Thyroid gland (tissue), 4 donors: ENCODE measurements at places on chromosomes 13 and 19. TPM values are rescaled to one million over a fixed set of nuclear protein-coding genes. Genes with fewer than 3 reads are reported as not detected.

DNA sequence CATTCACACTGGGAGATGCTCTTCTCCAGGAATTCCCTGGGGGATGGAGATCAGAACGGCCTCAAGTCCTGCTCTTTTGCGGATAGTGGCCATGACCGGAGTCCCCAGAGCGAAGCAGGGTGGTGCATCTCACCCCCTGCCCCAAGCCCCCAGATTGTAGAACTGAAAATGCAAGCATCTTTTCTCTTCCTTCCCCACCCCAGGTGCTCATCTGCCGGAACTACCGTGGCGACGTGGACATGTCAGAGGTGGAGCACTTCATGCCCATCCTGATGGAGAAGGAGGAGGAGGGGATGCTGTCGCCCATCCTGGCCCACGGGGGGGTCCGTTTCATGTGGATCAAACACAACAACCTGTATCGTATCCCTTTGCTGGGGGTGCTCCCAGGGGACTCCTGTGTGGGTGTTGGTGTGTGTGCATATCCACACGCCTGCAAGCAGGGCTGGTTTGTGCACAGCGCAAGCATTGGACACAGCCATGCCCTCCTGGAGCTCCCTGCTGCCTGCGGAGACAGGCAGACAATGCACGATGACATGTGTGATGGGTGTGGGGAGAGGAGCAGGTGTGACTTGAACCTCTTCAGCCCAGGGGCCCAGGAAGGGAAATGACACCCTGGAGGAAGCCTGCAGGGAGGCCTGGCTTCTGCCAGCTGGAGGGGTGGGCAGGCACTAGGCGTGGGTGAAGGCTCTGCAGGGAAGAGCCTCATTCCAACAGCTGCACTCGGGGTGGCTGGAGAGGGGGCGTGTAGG is 5.7 kb downstream of the AP1M1 start:
- H3K4me1 ChIP-seq = peaks cover 7% of the 10 kb centered on the region
- H3K36me3 ChIP-seq = peaks cover 26% of the 10 kb centered on the region
- H3K27ac ChIP-seq = no peak overlapping the region

DNA sequence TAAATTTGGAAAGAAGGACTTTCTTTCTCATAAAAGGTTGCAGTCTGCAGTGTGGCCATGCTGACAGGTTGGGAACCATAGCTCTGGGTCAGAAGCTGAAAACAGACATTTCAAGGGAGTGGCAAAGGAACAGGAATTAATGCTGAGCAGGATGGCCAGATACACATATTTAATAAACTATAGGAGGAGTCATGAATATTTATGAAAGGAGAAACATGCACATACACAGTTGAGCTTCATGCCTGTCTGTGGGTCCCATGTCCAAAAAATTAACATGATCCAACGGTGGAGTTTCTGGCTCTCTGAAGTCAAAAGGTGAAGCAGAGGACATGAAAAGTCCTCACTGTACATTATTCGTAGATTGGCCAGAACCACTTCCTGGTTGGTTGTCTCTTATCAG is 2556.0 kb downstream of the PCDH9 start:
- H3K36me3 ChIP-seq = no peaks in the 10 kb centered on the region
- no peak overlapping the region for H3K4me3 ChIP-seq
- DNase-seq = no peak

DNA sequence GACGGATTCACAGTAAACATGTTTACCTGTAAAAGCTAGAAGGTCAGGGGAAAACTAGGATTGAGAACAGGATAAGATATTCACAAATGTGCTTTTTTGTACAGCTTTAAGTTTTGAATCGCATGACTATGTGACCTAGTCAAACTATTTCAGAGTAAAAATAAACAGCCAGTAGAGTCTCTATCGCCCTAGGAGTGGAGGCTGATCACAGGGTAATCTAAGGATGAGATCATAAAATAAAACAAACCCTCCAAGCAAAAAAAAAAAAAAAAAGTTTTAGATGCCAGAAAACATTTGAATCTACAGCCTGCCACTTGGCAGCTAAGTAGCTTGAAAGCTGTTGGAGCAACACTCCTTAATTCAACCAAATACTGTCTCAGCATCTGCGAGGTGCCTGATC is 26.8 kb downstream of the ZNF350 start:
- no peak overlapping the region for H3K27ac ChIP-seq
- peaks cover 5% of the 10 kb centered on the region for H3K4me1 ChIP-seq
- no peak overlapping the region for H3K4me3 ChIP-seq
- H3K27me3 ChIP-seq = no peaks in the 10 kb centered on the region

GRCh38 chr19:42433503-42434260 is 6.5 kb upstream of the LIPE start:
- no peaks in the 10 kb centered on the region for H3K4me1 ChIP-seq
- H3K27ac ChIP-seq = peak overlapping the region; percentile 24
- H3K4me3 ChIP-seq = no peak overlapping the region
- peak; percentile 75 for DNase-seq
- no peaks in the 10 kb centered on the region for H3K27me3 ChIP-seq

- no peak overlapping the region for H3K4me3 ChIP-seq
- DNase-seq = no peak
- no peaks in the 10 kb centered on the region for H3K36me3 ChIP-seq
- H3K27me3 ChIP-seq = no peaks in the 10 kb centered on the region
- H3K4me1 ChIP-seq = no peaks in the 10 kb centered on the region
- no peak overlapping the region for H3K27ac ChIP-seq
Measured at GRCh38 chr19:38351865-38352395, 16.3 kb downstream of the CATSPERG start.

- no peaks in the 10 kb centered on the region for H3K27me3 ChIP-seq
- no peak overlapping the region for H3K27ac ChIP-seq
- no peaks in the 10 kb centered on the region for H3K36me3 ChIP-seq
Measured at GRCh38 chr13:107275945-107276614, 708.1 kb upstream of the ARGLU1 start.

GRCh38 chr13:50334115-50334778 is 319.0 kb downstream of the KCNRG start:
- H3K4me1 ChIP-seq = peaks cover 8% of the 10 kb centered on the region
- no peak overlapping the region for H3K27ac ChIP-seq
- no peak overlapping the region for H3K4me3 ChIP-seq
- no peak for DNase-seq

- H3K27me3 ChIP-seq = no peaks in the 10 kb centered on the region
- H3K4me1 ChIP-seq = no peaks in the 10 kb centered on the region
- H3K4me3 ChIP-seq = no peak overlapping the region
- no peak for DNase-seq
- no peak overlapping the region for H3K27ac ChIP-seq
Measured at GRCh38 chr13:61024046-61024445, 391.6 kb downstream of the PCDH20 start.

DNA sequence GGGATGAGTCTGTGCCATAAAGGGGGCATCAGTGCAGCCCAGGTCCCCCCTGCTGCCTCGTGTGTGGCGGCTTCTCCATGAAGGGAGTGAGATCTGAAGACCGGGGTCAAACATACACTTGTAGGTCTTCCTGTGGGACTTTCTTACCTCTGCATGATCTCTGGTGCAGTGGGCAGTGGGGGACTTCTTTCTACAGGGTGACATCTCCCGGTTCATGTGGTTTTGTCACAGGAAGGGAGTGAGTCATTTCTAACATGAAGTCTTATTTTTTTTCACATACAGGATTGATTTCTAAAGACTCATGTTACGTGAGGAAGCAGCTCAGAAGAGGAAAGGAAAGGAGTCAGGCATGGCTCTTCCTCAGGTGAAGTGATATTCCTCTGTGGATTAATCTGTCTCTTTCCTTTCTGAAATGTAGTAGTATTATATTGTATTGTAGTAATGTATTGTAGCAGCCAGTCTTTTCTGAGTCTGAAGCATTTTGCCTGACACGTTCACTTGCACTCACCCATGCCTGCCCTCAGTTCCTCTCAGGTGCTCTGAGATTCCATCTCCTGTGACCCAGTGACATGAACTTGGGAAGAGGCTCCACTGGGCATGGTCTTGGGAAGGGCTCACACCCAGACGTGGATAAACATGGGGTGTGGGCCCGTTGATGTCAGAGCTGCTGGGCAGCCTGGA is 15.7 kb downstream of the ZNF808 start:
- H3K27ac ChIP-seq = no peak overlapping the region
- peaks cover 3% of the 10 kb centered on the region for H3K4me1 ChIP-seq
- H3K27me3 ChIP-seq = no peaks in the 10 kb centered on the region
- DNase-seq = no peak

GRCh38 chr19:17423429-17424208 is 3.8 kb downstream of the MVB12A start:
- no peak overlapping the region for H3K4me3 ChIP-seq
- H3K36me3 ChIP-seq = no peaks in the 10 kb centered on the region
- H3K4me1 ChIP-seq = peaks cover 11% of the 10 kb centered on the region
- H3K27me3 ChIP-seq = no peaks in the 10 kb centered on the region
- H3K27ac ChIP-seq = no peak overlapping the region
- no peak for DNase-seq

- no peaks in the 10 kb centered on the region for H3K4me1 ChIP-seq
- no peak for DNase-seq
- no peaks in the 10 kb centered on the region for H3K27me3 ChIP-seq
- no peak overlapping the region for H3K4me3 ChIP-seq
- H3K27ac ChIP-seq = no peak overlapping the region
Measured at GRCh38 chr13:80572308-80572922, 231.5 kb upstream of the SPRY2 start.

GRCh38 chr13:97133955-97134354 is 88.2 kb upstream of the MBNL2 start:
- no peak overlapping the region for H3K27ac ChIP-seq
- no peaks in the 10 kb centered on the region for H3K27me3 ChIP-seq
- no peaks in the 10 kb centered on the region for H3K36me3 ChIP-seq
- H3K4me3 ChIP-seq = no peak overlapping the region
- no peaks in the 10 kb centered on the region for H3K4me1 ChIP-seq
- no peak for DNase-seq

DNA sequence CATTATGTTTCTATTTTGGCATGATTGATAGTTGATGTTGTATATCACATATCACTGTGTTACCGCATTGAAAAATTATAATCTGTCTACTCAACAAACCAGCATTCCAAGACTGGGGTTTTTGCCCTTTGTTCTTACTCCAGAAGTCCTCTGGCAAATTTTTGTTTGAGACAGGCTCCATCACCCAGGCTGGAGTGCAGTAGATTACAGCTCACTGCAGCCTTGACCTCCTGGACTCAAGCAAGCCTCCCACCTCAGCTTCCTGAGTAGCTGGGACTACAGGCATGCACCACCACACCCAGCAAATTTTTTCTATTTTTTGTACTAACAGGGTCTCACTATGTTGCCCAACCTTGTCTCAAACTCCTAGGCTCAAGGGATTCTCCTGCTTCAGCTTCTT is 741.0 kb downstream of the PCDH9 start:
- no peak overlapping the region for H3K27ac ChIP-seq
- no peak overlapping the region for H3K4me3 ChIP-seq
- DNase-seq = no peak
- no peaks in the 10 kb centered on the region for H3K36me3 ChIP-seq
- no peaks in the 10 kb centered on the region for H3K27me3 ChIP-seq

DNA sequence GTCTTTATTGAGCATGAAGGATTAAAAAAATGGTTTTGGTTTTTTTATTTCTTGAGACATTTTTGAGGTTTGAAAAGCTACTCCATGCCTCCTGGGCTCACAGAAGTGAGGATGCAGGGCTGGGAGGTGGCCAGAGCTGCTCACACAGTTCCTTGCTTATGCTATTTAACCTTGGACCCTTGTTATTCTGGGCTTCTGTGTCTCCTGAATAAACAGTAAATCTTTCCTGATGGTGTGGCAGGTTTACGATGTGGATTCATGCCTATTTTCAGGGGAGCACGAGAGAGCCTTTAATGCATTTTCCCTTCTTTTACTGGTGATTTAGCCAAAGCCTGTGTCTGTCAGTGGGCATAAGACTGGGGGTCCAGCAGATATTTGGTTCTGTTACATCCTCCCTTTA is 34.3 kb upstream of the PCDH8 start:
- no peak overlapping the region for H3K27ac ChIP-seq
- no peak overlapping the region for H3K4me3 ChIP-seq
- no peak for DNase-seq
- no peaks in the 10 kb centered on the region for H3K36me3 ChIP-seq

- no peaks in the 10 kb centered on the region for H3K4me1 ChIP-seq
- H3K36me3 ChIP-seq = no peaks in the 10 kb centered on the region
- no peak overlapping the region for H3K27ac ChIP-seq
- no peaks in the 10 kb centered on the region for H3K27me3 ChIP-seq
Measured at GRCh38 chr19:688214-688613, 7.0 kb downstream of the PRSS57 start.

DNA sequence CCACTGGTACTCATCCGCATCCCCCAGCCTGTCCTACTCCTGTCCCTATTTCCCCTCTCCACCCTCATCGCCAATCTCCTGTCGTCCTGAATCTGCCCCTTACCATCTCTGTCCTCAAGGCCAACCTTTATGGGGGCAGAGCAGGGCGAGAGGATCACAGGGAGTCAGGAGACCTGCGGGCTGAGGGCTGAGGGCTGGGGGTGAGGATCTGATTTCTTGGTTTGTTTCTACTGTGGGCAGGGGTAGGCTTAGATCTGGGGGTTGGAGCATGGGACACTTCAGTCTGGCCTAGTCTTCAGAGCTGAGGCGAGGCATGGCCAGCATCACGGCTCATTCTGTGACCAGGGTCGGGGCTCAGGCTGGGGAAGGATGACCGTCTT is 16.5 kb upstream of the ERCC1 start:
- H3K4me3 ChIP-seq = no peak overlapping the region
- H3K27ac ChIP-seq = peak overlapping the region; percentile 95
- no peaks in the 10 kb centered on the region for H3K36me3 ChIP-seq
- no peak for DNase-seq
- peaks cover 17% of the 10 kb centered on the region for H3K4me1 ChIP-seq

DNA sequence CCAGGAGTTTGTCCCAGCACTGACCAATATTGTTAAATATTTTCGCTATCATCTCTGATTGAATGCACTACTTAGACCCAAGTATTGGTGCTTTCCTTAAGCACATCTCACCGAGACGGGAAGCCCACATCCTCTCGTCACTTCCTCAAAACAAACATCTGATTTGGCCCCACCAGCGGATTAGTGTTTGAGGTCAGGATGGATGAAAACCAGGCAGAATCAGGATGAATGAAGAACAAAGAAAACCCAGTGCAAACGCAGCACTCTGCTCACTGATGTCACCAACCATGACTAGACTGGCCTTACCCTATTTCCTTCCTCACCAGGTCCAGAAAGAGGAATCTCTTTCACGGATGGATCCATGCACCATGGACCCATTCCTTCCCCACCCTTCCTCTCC is 6.0 kb downstream of the PLAUR start:
- no peak overlapping the region for H3K4me3 ChIP-seq
- H3K27ac ChIP-seq = no peak overlapping the region
- no peaks in the 10 kb centered on the region for H3K36me3 ChIP-seq
- H3K27me3 ChIP-seq = no peaks in the 10 kb centered on the region

The S1PR2 gene
- total RNA-seq = 4.6 TPM

The MADCAM1 gene
- total RNA-seq = not detected

The SOX1 gene
- total RNA-seq = 0.11 TPM

The NLRP9 gene
- not detected for total RNA-seq

The ZNF93 gene
- 29.0 TPM for total RNA-seq

The MEIS3 gene
- total RNA-seq = 6.0 TPM

The C19orf38 gene
- total RNA-seq = 1.7 TPM

The IGFL3 gene
- total RNA-seq = not detected

The SHC2 gene
- 31.5 TPM for total RNA-seq

The FCER2 gene
- total RNA-seq = not detected

The FPR2 gene
- not detected for total RNA-seq

The GJB6 gene
- 0.54 TPM for total RNA-seq
